ENCODE measurements at places on chromosomes 3 and 15.

DNA sequence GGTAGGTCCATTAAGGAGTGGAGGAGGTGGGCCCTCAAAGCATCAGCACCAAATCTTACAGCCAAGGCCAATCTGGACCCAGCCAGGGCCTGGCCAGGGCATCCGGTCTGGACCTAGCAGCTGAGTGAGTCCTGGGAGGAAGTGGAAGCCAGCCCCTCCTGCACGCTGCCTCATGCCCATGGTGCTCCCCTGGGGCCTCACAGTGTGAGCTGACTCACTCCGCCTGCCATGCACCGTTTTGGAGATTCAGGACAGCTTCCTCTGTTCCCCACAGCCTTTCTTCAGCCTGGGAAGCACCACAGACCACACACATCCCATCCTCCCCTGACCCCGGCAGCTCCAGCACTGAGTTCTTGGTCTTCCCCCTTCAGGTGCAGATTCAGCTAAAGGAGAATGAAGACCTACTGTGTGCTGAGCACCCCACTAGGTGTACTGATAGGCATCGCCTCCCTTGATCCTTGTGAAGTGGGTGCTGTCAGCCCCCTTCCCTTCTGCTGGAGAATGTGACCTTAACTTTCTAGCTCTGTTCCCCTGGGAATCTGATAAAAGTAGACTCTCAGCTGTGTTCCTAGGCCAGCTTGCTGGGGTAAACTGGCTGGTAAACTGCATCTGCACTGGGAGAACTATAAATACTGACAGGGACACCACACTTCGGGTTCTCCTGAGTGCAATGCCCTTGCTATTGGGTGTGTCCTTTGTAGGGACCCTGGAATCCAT is 36.8 kb upstream of the SEC13 start:
- DNase-seq = no peak

GRCh38 chr3:54427501-54427900 is 305.1 kb downstream of the CACNA2D3 start:
- DNase-seq = no peak

- no peak for DNase-seq
Measured at GRCh38 chr3:1131166-1131565, 38.3 kb downstream of the CNTN6 start.

DNA sequence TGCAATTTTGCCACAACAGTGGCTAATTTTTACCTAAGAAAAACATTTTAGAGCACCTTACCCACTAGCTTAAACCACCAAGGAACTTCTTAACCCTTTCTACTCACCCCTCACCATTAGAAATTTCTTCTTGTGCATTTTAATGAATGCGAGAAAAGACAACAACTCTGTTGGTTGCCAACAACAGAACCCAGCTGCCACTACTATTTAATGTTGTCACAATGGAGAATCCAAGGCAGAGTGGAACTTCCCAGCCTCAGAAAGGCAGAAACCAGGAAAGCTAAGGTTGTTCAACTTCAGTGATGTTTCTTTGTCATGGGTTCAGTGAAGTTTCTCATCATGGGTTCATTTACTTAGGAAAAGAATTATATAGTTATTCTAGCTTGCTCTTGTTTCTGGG is 325.2 kb upstream of the ARL6 start:
- DNase-seq = no peak

- DNase-seq = no peak
Measured at GRCh38 chr3:9091486-9092235, 128.4 kb upstream of the RAD18 start.

DNA sequence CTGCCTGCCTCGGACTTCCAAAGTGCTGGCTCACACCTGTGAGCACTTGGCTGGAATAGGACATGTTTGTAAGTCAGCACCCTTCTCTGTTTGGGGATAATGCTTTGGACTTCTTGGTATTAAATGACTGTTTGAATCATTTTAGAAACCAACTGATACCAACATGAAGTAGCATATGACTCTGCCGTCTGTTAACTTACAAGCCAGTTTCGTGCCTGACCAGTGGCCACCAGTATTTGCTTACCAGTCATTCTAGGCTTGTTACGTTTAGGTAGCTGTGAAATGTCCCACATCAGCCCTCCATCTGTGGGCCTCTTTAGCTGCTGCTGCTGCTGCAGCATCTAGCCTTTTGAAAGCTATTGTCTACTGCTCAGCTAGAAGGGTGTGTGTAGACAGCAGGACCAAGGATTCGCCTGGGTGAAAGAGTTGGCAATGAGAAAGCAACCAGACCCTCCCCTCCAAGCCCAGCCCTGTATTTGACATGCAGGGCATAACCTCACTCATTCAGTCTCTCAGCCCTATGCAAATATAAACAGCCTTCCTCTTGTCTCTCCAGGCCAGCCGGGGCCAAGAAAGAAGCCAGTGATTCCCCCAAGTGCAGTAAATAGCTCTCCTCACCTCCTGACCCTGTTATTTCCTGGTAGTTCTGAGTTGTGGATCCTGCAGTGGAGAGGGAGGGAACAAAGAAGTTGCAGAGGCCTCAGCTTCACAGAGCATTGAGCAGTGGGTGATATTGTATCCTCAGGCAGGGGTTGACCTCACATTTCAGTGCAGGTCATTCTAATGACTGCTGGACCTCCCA is 51.0 kb downstream of the NKIRAS1 start:
- DNase-seq = no peak

DNA sequence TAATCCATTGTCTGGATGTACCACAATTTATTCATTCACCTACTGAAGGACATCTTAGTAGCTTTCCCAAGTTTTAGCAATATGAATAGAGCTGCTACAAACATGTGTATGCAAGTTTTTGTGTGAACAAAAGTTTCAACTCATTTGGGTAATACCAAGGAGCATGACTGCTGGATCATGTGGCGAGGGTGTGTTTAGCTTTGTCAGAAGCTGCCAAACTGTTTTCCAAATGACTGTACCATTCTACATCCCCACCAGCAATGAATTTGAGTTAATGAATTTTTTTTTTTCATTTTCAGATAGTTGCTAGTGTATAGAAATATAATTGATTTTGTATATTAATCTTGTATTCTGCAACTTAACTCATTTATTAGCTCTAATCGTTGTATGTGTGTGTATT is 20.0 kb upstream of the ELP6 start:
- no peak for DNase-seq

DNA sequence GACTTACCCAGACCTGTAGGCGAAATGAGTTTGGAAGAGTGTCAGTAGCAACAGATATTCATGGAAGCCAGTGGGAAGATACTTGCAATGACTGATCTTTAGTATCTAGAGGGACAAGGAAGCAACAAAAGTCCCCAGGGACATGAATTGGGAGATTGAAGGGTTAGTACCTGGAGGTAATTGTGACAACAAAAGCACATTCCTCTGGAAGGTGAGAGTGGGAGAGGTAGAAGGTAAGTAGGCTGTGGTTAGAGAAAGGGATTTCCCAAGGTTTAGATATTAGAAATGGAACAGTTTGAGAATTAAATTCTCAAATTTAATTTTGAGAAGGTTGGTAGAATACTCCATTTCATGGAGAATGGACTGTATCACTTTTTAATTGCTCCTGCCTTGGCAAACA is 191.4 kb downstream of the AKAP13 start:
- no peak for DNase-seq

DNA sequence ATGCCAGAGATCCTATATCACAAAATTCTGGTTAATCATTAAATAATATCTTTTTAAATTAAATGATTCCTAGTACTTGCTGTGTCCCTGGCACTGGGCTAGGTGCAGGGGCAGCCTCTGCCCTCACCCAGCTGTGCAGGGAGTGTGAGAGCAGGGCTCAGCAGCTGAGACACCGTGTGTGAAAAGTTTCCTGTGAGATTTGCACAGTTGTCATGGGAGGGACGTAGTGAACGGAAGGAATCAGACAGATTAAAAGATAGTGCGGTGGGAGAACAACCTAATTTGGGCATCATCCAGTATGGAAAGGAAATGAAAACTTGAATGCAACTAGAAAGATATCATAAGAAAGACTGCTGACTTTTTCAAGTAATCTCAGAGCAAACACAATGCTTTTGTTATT is 204.1 kb downstream of the SSR3 start:
- DNase-seq = no peak

DNA sequence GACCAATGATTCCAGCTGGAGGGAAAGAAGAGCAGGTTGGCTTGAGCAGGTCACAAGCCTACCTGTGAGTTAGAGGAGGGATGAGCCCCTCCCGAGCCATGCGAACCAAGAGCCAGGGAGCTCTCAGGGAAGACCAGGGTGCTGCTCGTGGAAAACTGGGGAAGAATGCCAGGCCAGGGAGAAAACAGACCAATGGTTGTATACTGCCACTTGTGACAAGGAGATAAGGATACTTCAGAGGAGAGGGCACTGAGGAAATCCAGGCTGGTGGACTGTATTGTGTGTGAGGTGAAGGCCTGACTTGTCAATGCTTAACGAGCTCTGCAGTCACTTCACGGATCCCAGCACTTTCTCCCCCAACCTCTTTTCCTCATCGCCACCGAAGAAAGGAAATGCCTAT is 177.7 kb downstream of the SSR3 start:
- DNase-seq = no peak

DNA sequence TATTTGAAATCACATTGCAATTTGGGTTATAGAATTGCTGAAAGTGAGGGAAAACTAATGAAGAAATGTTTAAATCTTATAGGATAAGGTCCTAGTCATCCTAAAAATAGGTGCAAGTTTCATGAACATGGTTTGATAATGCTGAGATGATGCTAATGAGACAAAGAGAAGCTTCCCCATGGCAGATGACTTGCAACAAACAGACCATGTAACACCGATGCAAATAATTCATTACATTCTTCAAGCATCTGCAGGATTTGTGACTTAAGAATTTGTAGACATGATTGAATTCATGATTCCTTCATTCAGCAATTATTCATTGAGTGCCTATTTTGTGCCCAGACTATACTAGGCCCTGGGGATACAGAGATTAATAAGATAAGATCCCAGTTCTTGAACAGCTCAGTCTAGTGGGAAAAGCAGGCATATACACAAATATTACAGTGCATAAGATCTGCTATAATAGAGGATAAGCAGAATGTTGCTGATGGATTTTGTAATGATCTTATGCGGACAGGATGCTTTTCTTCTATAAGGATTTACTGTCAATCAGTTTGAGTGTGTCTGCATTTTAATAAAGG is 367.9 kb upstream of the GBE1 start:
- DNase-seq = no peak

GRCh38 chr3:73324203-73325155 is 263.0 kb downstream of the EBLN2 start:
- DNase-seq = no peak

GRCh38 chr15:74454764-74455500 is 6.0 kb downstream of the UBL7 start:
- no peak for DNase-seq

- DNase-seq = no peak
Measured at GRCh38 chr3:9666704-9667445, 17.6 kb downstream of the MTMR14 start.

DNA sequence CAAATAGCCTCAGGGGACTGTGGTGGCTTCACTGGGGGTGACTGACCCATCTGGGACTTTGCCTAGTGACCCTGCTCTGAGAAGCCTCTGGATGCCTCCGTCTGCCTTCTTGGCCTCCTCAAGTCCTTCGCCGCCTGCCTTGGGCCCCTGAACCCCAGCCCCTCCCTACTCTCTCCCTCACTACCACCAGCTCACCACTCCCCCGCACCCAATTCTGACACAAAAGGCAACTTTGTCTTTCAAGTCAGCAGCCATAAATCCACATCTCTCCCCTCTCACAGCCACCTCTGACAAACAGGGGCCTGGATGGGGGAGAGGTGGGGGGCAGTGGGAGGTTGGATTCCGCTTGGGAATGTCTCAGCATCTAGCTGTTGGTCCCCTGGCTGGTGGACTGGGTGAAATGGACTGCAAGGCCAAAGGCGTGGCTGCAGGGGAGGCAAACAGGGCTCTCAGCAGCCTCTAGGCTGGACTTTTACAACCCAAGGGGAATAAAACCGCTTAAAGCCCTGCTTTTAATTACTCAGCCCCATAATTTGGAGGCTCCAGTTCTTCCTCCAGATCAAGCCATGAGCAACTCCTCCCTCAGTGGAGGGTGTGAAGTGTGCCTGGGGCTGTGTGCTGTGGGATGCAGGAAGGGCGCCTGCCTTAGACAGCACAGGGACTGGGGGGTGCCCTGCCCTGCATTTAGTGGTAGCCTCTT is 33.4 kb downstream of the IGDCC3 start:
- no peak for DNase-seq

- no peak for DNase-seq
Measured at GRCh38 chr3:146431240-146431639, 38.1 kb downstream of the PLSCR2 start.

GRCh38 chr3:191492601-191493000 is 31.6 kb downstream of the PYDC2 start:
- no peak for DNase-seq

DNA sequence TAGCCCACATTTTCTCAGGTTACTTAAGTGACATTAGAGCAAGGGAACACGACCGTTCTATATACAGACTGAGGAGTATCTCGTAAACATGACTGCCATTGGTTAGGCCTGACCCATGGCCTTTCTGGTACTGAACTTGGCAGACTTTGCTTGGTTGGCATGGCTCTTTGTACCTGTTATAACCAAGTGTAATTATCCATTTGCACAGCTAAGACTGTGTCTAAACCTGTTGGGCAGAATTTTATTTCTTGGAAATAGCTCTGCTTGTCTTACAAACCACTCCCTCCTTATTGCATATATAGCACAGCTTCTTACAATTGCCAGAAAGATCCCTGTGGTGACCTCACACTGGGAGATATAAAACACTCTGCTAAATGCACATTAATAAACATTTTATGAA is 106.9 kb downstream of the P2RY1 start:
- DNase-seq = no peak

- no peak for DNase-seq
Measured at GRCh38 chr3:63343674-63344073, 65.6 kb downstream of the SYNPR start.

- no peak for DNase-seq
Measured at GRCh38 chr3:151228666-151229040, 25.6 kb upstream of the GPR171 start.

GRCh38 chr3:64174328-64174727 is 50.9 kb downstream of the PRICKLE2 start:
- DNase-seq = no peak

GRCh38 chr3:1528621-1529020 is 435.8 kb downstream of the CNTN6 start:
- DNase-seq = no peak

GRCh38 chr3:196642434-196642833 is 2.9 kb downstream of the NRROS start:
- DNase-seq = no peak

DNA sequence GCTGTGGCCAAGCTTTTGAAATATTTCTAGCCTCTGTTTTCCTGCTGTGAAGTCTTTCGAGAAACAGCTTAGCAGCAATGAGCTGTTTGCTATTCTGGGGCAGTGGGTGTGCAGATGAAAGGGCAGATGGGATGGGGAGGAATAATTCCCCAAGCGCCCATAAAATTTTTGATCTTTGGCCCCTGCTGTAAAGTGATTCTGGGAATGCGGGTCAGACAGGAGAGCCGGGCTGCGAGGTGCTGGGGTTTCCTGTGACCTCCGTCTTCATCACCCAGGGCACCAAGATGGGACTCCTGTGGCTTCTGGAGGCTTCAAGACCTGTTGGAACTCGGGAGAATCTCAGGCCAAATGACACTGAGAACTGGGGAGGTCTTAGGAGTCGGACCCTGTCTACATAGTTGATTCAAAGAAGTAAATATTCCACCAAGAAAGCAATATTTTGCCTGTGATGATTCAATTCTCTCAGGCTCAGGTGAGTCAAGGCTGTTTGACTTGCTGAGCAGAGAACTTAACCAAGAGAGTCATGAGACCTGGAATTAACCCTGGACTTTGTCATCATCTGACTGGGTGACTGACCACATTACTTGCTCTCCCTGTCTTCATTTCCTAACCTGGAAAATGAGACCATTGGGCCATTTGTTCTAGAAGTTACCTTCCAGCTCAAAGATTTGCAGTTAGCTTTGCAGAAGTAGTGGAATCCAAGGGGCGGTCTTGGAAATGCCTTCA is 86.4 kb downstream of the POLR2M start:
- DNase-seq = no peak

- no peak for DNase-seq
Measured at GRCh38 chr3:158836312-158836711, 34.5 kb downstream of the MFSD1 start.
